ENCODE measurements at places on chromosomes 3 and 15.

- no peak for DNase-seq
Measured at GRCh38 chr3:86744051-86744450, 246.9 kb downstream of the VGLL3 start.

- no peak for DNase-seq
Measured at GRCh38 chr15:63447017-63447676, 57.2 kb upstream of the USP3 start.

DNA sequence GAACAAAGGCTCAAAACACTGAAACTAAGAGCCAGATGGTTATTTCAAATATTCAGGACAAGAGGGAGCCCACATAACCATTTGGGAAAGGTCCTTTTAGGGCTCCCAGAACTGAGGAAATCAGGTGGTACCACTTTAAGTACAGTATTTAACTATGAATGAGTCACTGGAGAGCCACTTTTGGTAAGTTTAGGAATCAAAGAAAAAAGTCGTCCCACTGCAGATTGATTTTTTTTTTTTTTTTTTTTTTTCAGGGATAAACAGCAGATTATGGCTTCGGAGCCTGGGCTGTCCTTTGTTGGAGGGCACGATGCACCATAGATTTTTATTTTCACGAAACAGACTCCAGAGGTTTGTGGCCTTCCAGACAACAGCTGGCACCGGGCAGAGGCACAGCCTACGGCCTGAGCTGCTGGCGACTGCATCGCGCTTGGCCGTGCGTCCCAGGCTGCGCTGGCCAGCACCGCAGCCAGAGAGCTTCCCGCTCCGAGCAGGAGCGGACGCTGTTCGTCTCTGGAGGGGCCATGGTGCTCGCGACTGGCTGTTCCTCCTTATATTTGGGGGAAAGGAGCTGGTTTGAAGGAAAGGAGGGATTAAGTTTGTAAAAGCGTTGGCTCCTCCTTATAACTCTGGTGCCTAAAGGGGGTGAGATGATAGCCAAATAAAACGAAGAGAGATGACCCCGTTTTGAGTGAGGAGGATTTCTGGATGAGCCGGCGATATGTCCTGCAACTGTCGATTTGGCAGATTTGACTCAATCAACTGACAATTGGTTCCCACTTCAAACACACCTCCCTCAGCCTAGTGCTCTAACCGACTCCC, 152.9 kb upstream of the GOLIM4 start:
- DNase-seq = no peak

GRCh38 chr15:38666865-38667510, 102.4 kb upstream of the RASGRP1 start:
- DNase-seq = no peak

DNA sequence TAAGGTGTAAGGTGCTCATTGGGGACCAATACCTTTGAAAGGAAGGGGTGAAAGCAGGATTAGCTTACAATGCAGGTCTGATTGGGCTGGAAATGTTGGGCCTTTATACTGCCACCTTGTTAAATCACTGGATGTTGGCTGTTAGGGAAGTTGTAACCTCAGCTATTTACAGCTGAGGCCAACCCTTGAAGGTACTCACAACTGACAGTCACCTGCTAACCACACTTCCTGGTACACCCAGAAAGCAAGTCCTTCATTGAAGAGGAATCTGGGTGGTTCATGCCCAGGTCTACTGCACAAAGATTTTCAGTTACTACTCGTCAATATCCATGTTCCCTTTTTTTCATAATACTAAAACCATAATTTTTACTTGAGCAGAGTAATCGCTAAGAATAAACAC, 65.4 kb upstream of the CLDN18 start:
- DNase-seq = no peak

DNA sequence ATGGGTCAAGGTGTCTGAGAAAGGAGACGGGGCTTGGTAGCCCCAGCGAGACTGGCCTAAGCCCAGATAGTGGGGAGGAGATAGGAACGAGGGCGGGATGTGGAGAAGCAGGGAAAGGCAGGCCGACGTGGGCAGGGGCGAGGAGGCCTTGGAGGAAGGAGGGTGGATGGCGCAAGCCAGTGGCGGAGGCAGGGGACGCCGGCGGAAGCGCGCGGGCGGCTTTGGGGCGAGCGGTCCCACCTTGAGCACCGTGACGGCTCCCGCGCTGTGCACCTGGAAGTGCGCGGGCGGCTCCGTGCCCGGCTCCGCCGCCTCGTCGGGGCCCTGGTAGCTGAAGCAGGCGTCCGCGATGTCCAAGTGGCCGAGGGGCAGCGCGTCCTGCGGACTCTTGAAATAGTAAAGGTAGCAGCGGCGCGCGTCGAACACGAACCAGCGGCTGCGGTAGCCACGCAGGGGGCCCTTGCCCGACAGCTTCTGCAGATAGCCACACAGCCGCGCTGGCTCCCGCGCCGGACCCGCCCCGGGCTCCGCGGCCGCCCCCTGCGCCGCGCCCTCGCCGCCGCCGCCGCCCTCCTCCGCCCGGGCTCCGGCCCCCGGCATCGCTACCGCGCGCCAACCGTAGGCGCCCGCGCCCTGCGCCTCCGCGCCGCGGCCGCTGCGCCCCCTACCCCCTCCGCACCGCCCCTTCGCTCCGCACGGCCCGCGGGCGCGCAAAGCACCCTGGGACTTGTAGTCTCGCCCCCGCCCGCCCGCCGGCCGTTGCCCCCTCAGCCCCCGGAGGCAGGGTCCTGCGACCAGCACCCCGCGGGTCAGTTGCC, at the start of gene TBC1D2B:
Gene TBC1D2B, minus strand, starts transcription at position 659 of the 818 bp plus-strand sequence. Its CDS starts 59 bp downstream, at position 600.
- peak; percentile 69 for DNase-seq

DNA sequence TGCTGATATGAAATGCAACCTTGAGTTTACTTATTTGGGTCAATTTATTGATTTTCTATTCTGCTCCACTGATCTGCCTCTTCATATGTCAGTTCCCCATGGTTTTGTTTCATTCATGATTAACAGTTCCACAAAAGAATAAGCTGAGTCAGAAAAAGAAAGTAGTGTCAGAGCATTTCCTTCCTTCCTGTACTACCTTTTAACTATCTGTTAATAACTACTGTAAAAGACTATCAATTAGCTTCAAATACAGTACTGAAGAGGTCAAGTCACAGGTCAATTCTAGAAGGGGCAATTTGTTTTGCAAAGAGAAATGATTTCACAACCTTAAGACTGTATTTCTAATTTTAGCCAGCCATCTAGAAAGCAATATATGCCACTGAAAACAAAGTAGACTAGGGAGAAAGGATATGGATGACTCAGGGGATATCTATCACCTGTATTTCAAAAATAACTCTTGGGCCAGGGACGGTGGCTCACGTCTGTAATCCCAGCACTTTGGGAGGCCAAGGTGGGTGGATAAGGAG, 129.5 kb downstream of the TFDP2 start:
- DNase-seq = no peak

DNA sequence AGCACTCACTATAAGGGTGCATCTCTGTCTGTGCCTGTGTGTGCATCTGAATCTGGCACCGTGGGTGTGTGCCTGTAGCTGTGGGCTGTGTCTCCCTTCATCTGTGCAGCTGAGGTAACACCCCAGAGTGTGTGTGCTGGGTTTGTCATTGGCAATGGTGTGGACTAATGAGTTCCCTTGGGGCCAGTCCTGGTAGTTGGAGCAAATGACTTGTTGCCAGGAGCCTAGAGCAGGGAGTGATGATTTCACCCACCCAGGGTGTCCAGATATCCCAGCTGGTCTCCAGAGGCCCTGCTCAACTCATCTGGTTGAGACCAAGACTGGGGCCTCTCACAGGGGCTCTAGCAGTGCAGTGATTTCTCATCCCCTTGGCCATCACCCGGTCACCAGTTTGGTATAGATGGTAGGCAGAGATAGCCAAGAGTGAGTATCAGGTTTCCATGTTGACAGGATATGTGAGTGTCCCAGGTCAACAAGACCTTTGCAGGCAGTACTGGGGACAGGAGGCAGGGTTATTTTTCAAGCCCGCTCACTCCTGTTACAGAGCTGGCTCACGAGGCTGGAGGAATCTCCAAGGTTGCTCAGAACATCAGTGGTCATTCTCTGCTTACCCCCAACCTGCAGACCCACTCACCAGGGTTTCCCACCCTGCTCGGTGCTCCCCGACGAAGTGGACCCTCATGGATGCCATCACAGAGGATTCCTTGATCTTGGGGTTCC, 4.1 kb upstream of the HDAC11 start:
- no peak for DNase-seq

GRCh38 chr3:149582395-149582794, 75.4 kb downstream of the WWTR1 start:
- no peak for DNase-seq
